ENCODE measurements at places on chromosomes 12 and 14. TPM values are rescaled to one million over a fixed set of nuclear protein-coding genes. Genes with fewer than 3 reads are reported as not detected.

Gene CPNE6
- total RNA-seq, result not detected

Gene LPAR5
- not detected for total RNA-seq

Gene KRT2
- total RNA-seq, result not detected

Gene ANO4
- 5.3 TPM for total RNA-seq

Gene INSM2
- not detected for total RNA-seq

Gene MSRB3
- 42.6 TPM for total RNA-seq

Gene TMED10
- total RNA-seq, result 330 TPM

Gene MYH7
- not detected for total RNA-seq

Gene ARHGAP9
- total RNA-seq, result 2.9 TPM

Gene AHNAK2
- total RNA-seq, result 28.5 TPM

Gene CLEC2B
- total RNA-seq, result 9.2 TPM

Gene LAG3
- total RNA-seq, result 0.16 TPM

Gene LALBA
- total RNA-seq, result not detected

Gene TAS2R13
- total RNA-seq, result not detected

Gene OR6C3
- not detected for total RNA-seq

Gene BCL11B
- not detected for total RNA-seq

Gene FAM90A1
- total RNA-seq, result not detected

Gene GARIN6
- not detected for total RNA-seq

Gene CATSPERB
- 0.16 TPM for total RNA-seq

Gene TFCP2
- 7.9 TPM for total RNA-seq

Gene KRT6C
- total RNA-seq, result not detected

Gene SPTB
- total RNA-seq, result not detected

Gene NR4A1
- total RNA-seq, result 22.0 TPM

Gene GLIPR1L1
- total RNA-seq, result not detected

Gene NEUROD4
- not detected for total RNA-seq

Gene RAD51AP1
- total RNA-seq, result 6.5 TPM

Gene ADAMTS20
- total RNA-seq, result not detected

Gene DLGAP5
- total RNA-seq, result 7.8 TPM

Gene CFAP73
- not detected for total RNA-seq

Gene MYL2
- not detected for total RNA-seq

Gene HOXC12
- not detected for total RNA-seq

Gene AQP6
- total RNA-seq, result not detected

Gene FAM222A
- total RNA-seq, result 0.72 TPM

Gene OTOGL
- total RNA-seq, result 0.81 TPM

Gene PIWIL1
- not detected for total RNA-seq

Gene C12orf57
- total RNA-seq, result 260 TPM

Gene SLC2A13
- 13.2 TPM for total RNA-seq

Gene TNFAIP2
- 113 TPM for total RNA-seq

Gene AICDA
- not detected for total RNA-seq

Gene KRT8
- total RNA-seq, result 12.8 TPM

Gene CNTN1
- not detected for total RNA-seq

Gene MUCL1
- total RNA-seq, result not detected

Gene ARHGEF40
- total RNA-seq, result 38.1 TPM

Gene NKX2-1
- not detected for total RNA-seq

Gene GNB3
- total RNA-seq, result 2.5 TPM

Gene OAS3
- 4.2 TPM for total RNA-seq

Gene TMEM52B
- not detected for total RNA-seq

Gene CAPZA3
- total RNA-seq, result not detected

Gene CLEC12A
- not detected for total RNA-seq

Gene SPRYD4
- total RNA-seq, result 2.2 TPM

Gene HOXC4
- total RNA-seq, result not detected

Gene C12orf60
- total RNA-seq, result 0.49 TPM

Gene SLCO1B3
- total RNA-seq, result not detected

Gene POU6F1
- 1.5 TPM for total RNA-seq

Gene PROX2
- not detected for total RNA-seq

Gene CCDC175
- not detected for total RNA-seq

Gene SLCO1B1
- not detected for total RNA-seq

All from cardiac atrium fibroblast (primary cell).